Mesendoderm (in vitro differentiated cells): ENCODE measurements at places on chromosomes 12 and 14.

- no peak for DNase-seq
Observed at GRCh38 chr12:34388636-34389377, 366.5 kb downstream of the ALG10 start.

DNA sequence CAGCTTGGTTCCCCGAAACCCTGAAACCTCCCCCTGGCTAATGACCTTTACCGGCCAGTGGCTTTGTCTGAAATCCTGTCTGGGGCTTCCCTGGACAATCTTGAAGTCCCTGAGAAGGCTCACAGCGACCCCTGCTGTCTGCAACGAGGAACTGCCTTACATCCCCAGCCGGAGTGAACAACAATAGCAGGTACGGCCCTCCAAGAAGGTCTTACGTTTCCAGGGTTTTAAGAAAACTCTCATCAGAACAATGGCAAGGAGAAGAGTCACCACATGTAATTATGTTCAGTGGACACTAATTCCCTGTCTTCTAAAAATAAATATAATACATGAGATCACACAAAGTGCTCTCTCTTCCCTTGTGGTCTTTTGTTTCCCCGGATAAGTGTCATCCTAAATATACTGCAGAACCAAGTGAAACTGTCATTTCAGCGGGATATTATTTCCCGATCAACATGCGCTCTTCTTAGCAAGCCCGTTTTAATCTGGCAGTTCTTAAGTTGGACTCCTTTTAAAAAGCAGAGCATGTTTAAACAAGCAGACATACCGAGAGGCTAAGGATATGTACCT lies 53.3 kb downstream of the RBM19 start:
- peak; percentile 86 for DNase-seq

DNA sequence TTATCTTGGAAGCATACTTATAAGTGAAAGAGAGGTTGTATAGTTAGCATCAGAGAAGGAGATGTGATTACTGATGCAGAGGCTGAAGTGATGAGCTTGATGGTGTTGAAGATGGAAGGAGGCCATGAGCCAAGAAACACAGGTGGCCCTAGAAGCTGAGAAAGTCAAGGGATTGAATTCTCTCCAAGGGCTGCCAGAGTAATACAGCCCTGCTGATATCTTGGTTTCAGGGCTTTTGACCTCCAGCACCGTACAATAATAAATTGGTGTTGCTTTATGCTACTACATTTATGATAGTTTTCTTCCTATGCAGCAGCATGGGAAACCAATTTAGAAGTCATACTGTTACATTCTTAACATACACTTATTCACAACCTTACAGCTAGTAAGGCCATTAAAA lies 1133.3 kb downstream of the AACS start:
- no peak for DNase-seq

- DNase-seq: peak; percentile 89
Observed at GRCh38 chr14:70622111-70622712, 19.5 kb upstream of the TTC9 start.

GRCh38 chr14:99315197-99315596 lies 43.2 kb upstream of the BCL11B start:
- no peak for DNase-seq

DNA sequence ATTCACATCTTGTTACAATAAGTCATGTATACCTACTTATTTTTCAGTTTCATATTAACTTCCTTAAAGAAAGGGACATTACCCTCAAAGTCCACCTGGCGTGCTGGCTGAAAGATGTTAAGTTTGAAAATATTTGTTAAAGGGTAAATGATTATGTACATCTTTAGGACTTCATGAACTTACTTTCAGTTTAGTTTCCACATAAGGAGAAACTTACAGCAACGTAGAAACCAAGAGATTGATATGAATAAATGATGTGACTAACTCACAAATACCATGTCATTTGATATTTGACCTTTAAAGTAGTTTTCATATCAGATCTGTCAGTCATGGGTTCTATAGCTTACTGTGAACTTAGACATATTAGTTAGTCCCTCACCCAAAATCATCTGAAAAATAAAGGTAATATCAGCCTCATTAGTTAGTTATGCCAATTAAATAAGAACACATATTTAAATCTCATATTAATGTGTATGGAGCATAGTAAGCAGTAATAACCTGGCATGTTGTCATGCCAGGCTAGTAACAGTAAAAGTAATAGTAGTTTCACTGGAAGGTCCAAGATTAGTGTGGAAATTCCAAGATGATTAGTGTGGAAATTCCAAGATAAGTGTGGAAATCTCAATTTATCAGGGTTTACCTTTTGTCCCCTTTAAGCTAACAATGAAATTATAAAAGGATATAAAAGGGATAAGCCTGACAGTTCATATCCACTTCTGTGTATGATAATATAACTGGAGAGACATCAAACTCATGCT lies 1.9 kb upstream of the CLEC2D start:
- DNase-seq: no peak

DNA sequence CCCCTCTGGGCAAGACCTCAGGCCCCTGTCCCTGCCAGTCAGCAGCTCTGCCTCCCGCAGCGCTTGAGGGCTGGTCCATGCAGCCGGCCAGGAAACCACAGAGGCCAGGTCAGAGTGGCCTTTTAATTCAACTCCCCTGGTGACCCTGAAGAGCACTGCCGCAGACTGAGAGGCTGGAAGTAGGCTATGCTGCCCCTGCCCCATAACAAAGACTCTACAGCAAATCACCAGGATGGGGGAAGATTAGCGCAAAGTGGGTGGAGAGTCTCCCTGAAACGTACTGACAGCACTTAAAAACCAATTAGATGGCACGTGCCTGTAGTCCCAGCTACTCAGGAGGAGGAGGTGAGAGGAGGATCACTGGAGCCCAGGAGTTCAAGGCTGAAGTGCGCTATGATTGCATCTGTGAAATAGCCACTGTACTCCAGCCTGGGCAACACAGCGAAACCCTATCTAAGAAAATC lies 70.5 kb downstream of the ITPK1 start:
- DNase-seq: peak; percentile 87

DNA sequence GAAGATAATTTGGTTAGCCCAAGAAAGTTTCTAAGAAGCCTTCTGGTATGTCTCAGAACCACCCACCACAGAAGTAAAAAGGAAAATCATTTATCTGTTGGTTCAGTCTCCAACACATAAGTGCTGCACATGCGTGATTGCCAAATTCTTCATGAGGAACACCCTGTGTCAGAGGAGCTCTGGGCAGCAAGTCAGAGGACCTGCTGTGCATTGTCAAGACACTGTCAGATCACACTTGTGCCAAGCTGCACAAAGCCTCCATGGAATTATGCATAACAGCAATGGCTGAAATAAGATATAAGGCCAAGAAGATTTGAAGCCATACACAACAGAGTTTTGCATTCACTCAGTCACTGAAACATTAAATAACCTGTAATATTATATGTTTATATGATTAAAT lies 1304.7 kb upstream of the FLRT2 start:
- DNase-seq: no peak

DNA sequence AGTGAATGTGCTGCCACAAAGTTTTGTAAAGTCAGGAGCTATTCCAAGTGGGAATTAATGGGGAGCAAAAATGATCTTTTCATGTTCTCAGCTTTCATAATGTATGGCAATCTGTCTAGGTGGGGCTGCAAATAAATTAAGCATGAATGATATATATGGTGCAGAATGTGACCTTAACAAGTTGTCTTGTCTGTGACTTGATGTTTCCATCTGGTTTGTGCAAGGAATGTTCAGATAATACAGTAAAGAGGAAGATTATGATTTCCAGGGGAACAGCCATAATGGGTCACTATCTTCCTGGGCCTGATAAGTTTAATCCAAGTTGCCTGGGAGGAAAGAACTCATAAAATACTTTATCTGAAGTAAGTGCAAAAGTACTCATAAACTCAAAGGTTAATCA lies 1815.8 kb upstream of the FLRT2 start:
- DNase-seq: no peak

DNA sequence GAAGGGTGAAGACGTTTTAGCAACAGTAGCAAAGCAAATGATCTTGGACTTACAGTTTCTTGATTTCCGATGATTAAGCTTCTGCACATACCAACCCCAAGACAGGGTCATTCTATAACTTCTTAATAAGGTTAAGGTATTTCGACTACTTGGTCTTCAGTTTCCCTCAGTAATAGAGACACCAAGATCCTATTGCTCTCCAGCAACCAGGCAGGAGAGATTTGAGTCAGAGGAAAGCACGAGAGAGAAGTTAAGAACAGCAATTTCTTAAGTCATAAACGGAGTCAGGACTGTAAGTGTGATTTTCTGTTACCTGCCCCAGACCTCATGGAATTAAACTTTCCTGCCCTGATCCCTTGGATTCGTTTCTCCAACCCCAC lies 215.6 kb downstream of the TTC8 start:
- no peak for DNase-seq

- no peak for DNase-seq
Observed at GRCh38 chr14:82080370-82080769, 546.7 kb upstream of the SEL1L start.

DNA sequence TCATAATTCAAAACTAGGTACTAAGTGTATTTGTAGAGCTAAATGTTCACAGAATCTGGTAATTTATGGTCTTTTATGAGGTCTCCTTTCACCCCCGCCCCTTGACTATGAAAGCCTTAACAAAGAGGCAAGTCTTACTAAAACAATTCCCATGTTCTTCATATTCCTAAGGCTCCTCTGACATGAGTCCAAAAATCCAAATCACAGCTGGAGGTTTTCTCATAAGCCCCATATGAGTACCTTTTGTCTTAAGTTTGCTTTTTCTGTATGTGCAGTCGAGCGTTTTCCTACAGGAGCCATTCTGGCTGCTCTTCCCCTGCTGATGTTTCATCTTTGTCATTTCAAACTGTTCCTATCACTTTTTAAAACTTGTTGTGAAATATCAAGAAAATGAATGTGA lies 55.2 kb downstream of the SIX1 start:
- DNase-seq: no peak

GRCh38 chr12:93722835-93723567 lies 45.8 kb downstream of the CRADD start:
- DNase-seq: no peak
